ENCODE measurements at places on chromosomes 13 and 19. TPM values are rescaled to one million over a fixed set of nuclear protein-coding genes. Genes with fewer than 3 reads are reported as not detected.
A peak's percentile ranks its signal among the peaks of the same experiment; 100 is the strongest.

Gene ZNF230
- 4.5 TPM for total RNA-seq

Gene CPT1C
- 0.79 TPM for total RNA-seq

Gene PRPF31
- total RNA-seq = 74.1 TPM

Gene PLVAP
- not detected for total RNA-seq

- peaks cover 1% of the 10 kb centered on the region for H3K36me3 ChIP-seq
- peaks cover 7% of the 10 kb centered on the region for H3K27me3 ChIP-seq
- no peak for DNase-seq
- peak overlapping the region; percentile 28 for H3K4me3 ChIP-seq
- H3K4me1 ChIP-seq = peaks cover 45% of the 10 kb centered on the region
- H3K27ac ChIP-seq = no peak overlapping the region
Measured at GRCh38 chr19:38737281-38737865, 6.9 kb downstream of the CAPN12 start.

DNA sequence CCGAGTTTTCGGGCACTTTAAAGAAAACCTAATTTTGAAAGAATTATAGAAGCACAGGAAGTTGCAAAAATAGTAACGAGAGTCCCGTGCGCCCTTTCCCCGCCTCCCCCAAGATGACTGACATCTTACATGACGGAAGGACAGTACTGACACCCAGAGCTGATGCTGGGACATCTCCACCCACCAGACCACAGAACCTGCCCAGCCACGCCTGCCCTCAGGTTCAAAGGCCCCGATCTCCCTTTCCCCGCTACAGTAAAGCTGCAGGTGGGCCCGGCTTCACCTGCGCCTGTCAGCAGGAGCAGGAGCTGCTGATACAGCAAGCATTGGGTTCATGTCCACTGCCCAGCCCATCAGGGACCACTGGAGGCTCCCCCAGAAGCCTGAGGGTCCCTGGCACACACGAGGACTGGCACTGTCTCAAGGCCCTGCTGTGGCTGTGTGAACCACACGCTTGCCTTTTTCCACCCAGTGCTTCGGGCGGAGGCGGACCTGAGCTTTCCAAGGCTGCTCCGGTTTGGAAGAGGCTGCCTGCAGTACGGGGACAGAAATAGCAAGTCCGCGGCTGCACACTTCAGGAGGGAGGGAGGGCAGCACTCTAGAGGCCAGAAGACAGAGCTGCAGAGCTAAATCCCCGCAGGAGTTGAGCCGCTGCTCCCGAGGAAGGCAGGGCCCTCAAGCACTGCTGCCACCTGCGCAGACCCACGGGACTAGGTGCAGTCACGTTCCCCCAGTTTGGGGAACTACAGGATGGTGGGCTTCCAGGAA, 8.7 kb downstream of the MAP2K2 start:
- peaks cover 57% of the 10 kb centered on the region for H3K36me3 ChIP-seq
- H3K27me3 ChIP-seq = no peaks in the 10 kb centered on the region
- DNase-seq = peak; percentile 86
- H3K27ac ChIP-seq = peak overlapping the region; percentile 82

DNA sequence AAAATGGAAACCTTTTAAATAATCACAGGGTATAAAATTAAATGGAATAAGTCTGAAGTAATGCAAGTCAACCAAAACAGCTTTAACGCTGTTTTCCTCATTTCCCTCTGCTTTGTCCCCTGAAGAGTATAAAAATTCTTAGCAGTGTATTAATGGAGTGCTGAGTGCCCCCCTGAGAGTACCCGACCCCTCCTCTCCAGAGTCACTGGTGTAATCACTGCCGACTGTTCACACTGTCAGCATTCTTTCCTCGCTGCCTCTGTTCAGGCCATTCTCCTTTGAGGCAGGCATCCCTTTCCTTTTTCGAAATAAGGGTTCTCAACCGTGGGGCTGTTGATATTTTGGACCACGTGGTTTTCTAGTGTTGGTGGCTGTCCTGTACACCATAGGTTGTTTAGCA, 146.9 kb upstream of the SLC10A2 start:
- H3K4me3 ChIP-seq = no peak overlapping the region
- H3K36me3 ChIP-seq = no peaks in the 10 kb centered on the region
- DNase-seq = no peak
- H3K27me3 ChIP-seq = no peaks in the 10 kb centered on the region

GRCh38 chr13:89883893-89884448, 1463.5 kb upstream of the MIR17HG start:
- H3K27me3 ChIP-seq = no peaks in the 10 kb centered on the region
- no peak overlapping the region for H3K27ac ChIP-seq
- DNase-seq = no peak
- no peak overlapping the region for H3K4me3 ChIP-seq
- H3K36me3 ChIP-seq = no peaks in the 10 kb centered on the region

All from activated CD4-positive, alpha-beta T cell treated with anti-CD3 and anti-CD28 coated beads, Interleukin-2, amount 10 ng/mL, durations not matched to agents 7 days and 5 days (primary cell).